ENCODE measurements at places on chromosomes 13 and 19.
A peak's percentile ranks its signal among the peaks of the same experiment; 100 is the strongest.

GRCh38 chr19:17200408-17201079 lies 14.6 kb upstream of the USE1 start:
- no peak for DNase-seq

- DNase-seq = no peak
These were observed 134.4 kb downstream of the USP12 start for GRCh38 chr13:27037171-27037570.

GRCh38 chr19:18606281-18607225 lies at the start of gene CRLF1:
TSS of gene CRLF1 (minus strand) at chr19:18606799. CDS start at chr19:18606656, 143 bp downstream.
- no peak for DNase-seq

GRCh38 chr19:2549701-2550191 lies 73.8 kb downstream of the GADD45B start:
- no peak for DNase-seq

DNA sequence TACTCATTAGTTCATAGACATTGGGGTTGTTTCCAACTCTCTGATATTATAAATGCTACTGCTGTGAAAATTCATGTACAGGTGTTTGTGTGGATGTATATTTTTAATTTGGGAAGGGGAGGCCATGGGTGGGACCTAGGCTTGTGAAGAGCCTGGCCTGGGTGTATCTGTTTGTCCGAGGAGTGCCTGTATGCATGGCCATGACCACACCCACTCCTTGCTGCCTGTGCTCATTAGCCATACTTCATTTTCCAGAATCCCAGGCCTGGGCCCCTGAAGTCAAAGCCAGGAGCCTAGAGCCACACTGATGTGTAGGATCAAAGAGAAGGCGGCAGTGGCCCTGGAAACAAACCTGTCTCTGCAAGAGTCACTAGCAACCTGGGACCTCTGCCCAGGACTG lies 10.4 kb downstream of the ERVK3-1 start:
- no peak for DNase-seq

DNA sequence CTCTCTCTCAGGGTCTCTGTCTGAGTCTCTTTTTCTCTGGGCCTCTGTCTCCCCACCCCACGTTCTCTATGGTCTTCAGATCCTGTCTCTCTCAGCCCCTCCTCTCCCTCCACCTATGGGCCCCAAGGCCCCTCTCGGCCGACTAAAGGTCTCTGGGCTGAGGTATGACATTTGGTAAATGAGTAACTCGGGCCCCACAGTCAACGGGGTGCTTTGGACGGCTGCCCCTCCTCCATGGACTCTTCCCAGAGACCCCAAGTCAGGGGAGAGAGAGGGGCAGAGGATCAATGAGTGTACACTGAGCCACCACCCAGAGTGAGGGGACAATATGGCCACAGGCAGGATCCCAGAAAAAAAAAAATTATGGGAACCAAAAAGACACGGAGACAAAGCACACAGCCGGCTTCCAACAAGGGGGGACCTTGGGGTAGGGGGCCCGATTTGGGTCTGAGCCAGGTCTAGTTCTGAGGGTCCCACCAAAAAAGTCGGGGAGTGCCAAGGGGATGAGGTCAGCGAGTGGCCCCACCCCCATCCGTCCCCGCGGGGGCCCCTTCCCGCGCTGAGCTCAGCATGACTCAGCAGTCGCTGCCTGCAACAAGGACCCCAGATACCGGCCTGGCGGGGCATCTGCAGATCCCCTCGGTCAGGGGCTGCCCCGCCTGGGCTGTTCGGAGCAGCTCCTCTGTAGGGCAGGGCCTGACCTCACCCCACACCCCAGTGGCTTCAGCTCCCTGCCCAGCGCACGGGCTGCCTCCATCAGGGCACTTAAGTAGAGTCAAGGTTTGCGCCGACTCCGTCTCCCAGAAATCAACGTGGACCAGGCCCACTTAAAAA lies 1.5 kb upstream of the FTL start:
- peak; percentile 61 for DNase-seq

DNA sequence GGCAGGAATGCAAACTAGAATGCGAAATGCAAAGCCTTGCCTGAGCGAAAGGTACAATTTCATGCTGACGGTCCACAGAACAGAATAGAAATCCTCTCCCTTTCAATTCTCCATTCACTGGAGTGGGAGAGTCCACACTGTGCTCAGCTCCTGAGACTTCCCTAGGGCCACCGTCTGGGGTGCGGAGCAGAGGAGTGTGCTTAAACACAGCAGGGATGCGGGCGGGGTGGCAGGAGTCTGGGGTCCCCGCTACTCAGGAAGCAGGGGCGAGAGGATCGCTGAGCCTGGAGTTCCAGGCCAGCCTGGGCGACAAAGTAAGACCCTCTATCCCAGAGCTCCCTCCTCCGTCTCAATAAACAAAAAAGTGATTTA lies 552 bp upstream of the ZNF816 start:
- DNase-seq = peak; percentile 9

DNA sequence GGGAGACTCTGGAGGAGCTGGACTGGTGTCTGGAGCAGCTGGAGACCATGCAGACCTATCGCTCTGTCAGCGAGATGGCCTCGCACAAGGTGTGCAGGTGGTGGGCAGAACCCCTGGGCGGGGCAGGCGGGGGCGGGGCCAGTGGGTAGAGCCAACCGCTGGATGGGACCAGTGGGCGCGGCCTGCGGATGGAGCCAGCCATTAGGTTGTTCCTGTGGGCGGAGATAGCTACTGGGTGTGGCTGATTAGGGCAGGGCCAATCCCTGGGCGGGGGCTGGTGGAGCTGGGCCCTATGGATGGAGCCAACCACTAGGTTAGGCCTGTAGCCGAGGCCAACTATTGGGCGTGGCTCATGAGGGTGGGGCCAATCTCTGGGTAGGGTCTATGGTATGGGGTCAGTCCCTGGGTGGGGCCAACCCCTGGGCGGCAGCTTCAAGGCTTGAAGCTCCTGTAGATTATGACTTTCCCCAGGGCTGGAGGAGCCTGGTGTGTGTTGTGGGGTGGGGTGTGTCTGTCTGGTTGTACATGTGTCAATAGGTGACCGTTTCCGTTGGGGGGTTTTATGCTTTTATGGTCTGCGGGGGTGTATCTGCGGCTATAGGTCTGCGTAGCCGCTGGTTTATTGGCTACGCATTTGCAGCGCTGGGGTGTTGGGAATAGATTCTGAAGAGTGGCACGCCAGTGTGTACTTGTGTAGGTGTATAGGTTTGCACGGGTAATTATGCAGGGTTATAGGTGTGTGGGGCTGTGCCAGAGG lies 30.7 kb downstream of the PDE4A start:
- no peak for DNase-seq

DNA sequence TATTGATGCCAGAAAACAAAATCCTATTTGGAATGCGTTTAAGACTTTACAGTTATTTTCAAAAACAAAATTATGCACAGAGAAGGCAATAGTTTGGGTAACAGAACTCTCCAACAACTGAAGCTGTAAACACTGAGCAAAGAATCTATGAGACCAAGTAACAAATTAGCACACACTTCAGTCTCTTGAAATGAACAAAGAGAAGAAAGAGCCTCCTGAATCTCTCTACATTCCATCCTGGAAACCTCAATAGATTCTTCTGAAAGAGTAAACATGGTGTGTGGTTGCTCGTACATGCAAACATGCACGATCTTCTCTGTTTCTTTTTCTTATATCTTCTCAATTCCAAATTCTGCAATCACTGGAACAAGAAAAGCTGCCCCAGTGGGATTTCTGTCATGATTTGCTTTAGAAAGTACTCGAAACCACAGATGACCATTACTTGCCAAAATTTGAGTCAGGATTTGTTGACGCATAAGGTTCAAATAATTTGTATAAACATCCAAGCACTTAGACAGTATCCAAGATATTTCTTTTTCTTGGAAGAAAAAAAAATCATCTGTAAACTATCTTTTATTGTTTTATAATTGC lies 137.9 kb upstream of the DACH1 start:
- DNase-seq = no peak

DNA sequence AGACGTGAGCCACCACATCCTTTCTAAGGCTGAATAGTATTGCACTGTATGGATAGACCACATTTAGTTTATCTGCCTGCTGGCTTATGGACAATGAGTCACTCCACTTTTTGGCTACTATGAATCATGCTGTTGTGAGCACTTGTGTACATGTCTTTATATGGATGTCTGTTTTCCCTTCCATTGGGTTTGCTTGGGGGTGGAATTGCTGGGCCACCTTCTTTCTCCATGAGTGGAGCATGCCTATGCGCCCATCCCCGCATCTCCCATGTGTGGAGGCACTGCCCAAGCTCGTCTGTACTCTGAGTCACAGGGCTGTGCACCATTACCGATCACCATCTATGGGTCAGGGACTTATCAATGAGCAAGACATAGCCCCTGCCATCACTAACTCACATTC lies 127.2 kb upstream of the GJB6 start:
- no peak for DNase-seq

DNA sequence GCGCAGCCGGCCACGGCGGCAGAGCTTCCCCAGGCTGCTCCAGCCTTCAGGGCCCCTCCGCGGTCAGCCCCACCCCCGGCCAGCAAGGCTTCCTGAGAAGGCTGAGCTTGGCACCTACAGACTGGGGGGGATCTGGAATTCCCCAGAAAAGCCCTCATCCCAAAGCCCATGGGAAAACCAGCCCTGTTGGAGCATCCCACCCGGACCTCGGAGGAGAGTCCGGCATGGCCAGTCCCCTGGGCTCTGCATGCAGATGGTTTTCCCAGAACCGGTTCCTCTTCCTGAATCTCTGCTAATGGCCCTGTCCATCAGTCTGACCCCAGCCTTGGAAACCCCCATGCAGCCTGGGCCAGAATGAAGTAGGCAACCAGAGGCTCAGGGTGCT lies 10.3 kb downstream of the RASA3 start:
- DNase-seq = no peak

- no peak for DNase-seq
These were observed 36.4 kb upstream of the VSTM2B start for GRCh38 chr19:29489172-29489951.

DNA sequence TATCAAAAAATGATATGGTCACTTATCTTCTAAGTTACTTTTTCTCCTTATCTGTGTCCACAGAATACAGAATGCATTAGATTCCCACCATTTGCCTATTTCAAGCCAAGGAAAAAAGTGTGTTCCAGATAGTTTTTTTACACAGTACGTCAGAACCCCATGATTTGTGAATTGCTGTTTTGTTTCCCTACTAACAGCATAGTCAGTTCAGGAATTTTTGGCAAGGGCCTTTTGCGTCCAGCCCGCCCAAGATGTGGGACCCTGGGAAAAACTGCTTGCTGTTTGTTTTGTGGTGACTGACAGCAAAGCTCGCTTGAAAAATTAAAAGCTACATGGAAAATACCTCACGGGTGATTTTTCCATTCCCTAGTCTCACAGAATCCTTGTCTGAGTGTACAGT lies 20.4 kb upstream of the FAM216B start:
- DNase-seq = no peak

- DNase-seq = no peak
These were observed 8.2 kb upstream of the ZNF431 start for GRCh38 chr19:21133633-21134032.

DNA sequence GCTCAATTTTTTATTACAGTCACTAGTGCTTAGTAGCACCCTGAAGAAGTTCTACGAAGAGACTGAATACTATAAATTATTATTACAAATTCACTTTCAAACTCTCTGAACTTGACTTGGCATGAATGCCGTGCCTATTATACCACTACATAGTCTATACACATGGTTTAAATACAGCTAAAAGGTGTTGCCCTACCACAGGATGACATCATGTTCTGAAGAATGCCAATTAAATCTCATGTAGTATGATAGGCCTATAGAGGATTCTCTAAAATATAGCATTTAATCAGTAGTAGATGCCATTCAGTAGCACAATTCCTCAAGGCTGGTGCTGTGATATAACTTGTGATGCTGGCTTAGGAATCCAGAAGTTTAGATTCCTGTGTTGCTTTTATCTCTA lies 16.7 kb upstream of the POSTN start:
- DNase-seq = no peak

DNA sequence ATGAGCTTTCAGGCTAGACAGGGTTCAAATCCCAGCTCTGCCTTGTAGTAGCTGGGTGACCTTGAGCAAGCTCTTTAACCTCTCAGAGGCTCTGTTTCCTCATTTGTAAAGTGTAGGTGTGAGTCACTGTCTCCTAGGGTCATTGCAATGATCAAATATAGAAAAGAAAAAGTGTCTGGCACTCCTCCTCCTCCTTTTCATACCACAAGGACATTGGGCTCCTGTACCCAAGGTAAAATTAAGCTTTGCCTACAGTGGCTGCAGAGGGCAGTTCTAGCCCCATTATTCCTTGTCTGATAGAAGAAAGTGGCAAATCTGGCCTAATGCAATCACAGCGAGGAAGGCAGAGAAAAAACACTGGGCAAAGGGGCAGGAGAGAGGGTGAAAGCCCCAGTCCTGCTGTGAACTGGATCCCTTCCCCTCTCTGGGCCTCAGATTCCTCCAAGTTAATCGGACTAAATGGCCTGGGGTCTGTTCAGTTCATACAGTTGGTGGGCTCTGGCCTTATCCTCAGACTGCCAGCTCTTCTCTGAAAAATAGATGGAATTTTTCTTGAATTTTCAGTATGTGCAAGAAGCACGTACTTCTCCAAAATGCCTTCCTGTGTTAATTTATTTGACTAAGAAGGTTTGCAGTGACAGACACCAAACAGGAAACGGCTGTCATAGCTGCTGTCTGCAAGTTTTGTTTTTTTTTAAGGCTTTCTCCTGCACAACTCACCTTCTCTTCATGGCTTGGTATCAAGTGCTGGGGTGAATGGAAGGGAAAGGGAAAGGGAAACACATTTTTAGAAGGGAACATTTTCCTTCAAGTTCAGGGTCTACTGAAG lies 35.3 kb downstream of the RGCC start:
- DNase-seq = no peak

- DNase-seq = no peak
These were observed 189.4 kb upstream of the RNF113B start for GRCh38 chr13:98366443-98366842.

- no peak for DNase-seq
These were observed 515.8 kb downstream of the KLF12 start for GRCh38 chr13:73618275-73618865.

DNA sequence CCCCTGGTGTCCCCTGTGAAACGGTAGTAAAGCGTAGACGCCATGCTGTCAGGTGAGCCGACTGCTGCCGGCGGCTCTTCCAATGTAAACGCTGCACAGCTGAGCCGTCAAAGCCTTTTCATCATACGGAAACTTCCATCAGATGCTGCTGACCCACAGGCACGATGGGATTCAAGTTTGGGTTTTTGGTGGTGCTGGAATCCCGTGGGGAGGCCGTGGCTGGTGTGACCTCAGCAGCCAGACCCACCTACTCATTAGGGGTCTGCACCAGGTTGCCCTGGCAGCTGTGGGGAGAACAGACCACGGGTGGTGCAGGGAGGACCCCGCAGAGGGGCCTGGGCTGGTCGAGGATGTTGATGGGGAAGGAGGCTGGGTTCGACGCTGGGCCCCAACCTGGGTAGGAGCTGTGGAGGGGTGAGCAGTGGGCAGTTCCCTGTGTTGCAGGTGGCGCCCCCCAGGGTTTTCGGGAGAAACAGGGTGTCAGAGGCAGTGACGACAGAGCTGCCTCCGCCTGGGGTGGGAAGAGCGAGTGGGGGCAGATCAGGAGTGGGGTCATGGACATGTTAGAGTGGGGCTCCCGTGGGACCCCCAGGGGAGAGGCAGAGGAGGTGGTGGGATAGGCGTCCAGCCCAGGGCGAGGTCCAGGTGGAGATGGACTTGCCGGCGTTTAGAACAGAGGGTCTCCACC lies 6.6 kb downstream of the GRIN3B start:
- DNase-seq = no peak

GRCh38 chr19:50334741-50335421 lies 5.7 kb upstream of the KCNC3 start:
- no peak for DNase-seq

- DNase-seq = no peak
These were observed 105.5 kb downstream of the SHISA2 start for GRCh38 chr13:25946321-25946720.

Measured in stimulated activated CD4-positive, alpha-beta T cell treated with anti-CD3 and anti-CD28 coated beads, Interleukin-12 subunit alpha, Interleukin-12 subunit beta, amount 100 ng/mL, for 48 hours (primary cell).